ENCODE measurements at places on chromosomes 11 and 22. TPM values are rescaled to one million over a fixed set of nuclear protein-coding genes. Genes with fewer than 3 reads are reported as not detected.

The APOA4 gene
- polyA plus RNA-seq = 0.06 TPM

The GSTT2B gene
- 2.8 TPM for polyA plus RNA-seq

The TOMM22 gene
- polyA plus RNA-seq = 14.4 TPM

The STK33 gene
- polyA plus RNA-seq = 0.75 TPM

The SBF1 gene
- 73.5 TPM for polyA plus RNA-seq

The MFNG gene
- 2.6 TPM for polyA plus RNA-seq

The THY1 gene
- 0.92 TPM for polyA plus RNA-seq

Data from esophagus (tissue), 2 donors.